ENCODE measurements at places on chromosomes 6 and 20. TPM values are rescaled to one million over a fixed set of nuclear protein-coding genes. Genes with fewer than 3 reads are reported as not detected.

FANCE gene
- 6.6 TPM for total RNA-seq

OR2H2 gene
- total RNA-seq = not detected

- DNase-seq = no peak
These were observed 16.5 kb upstream of the TBCC start for GRCh38 chr6:42762426-42762859.

GRCh38 chr6:117548797-117549301 lies 53.5 kb downstream of the GOPC start:
- peak; percentile 29 for DNase-seq

GRCh38 chr20:20699144-20699543 lies 13.3 kb downstream of the RALGAPA2 start:
- no peak for DNase-seq

DNA sequence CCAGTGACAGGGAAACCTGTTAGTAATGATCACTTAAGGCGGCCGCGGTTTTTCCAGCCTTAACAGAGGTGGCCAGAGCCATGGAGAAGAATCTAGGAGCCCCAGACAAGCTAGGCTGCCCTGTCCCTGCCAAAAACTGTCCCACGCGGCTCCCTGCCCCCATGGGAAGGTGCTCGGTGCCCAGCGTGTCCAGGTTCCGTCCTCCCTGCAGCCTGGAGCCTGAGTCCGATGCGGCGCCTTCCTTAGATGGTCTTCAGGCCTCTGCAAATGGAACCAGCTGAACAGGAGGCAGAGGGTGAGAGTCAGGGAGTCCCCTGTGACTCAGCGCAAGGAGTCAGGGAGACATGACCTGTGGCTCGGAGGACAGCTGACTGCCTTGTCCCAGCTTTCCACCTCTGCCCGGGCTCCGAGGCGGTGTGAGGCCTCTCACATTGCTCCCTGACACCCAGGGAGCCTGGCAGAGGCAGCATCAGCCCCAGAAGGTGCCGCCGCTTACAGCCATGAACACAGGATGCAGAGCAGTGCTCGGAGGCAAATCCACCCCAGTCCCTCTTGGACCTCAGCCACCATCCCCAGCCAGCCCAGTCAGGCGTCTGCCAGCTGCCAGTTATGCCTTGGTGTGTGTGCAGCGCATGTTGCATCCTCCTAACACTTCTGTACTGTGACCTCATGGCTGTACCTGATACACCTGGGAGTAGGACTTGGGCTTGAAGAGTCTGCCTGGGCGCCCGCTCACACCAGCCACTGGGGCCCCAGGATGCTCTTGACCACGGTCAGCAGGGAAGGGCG lies 377.7 kb downstream of the CDH4 start:
- no peak for DNase-seq

DNA sequence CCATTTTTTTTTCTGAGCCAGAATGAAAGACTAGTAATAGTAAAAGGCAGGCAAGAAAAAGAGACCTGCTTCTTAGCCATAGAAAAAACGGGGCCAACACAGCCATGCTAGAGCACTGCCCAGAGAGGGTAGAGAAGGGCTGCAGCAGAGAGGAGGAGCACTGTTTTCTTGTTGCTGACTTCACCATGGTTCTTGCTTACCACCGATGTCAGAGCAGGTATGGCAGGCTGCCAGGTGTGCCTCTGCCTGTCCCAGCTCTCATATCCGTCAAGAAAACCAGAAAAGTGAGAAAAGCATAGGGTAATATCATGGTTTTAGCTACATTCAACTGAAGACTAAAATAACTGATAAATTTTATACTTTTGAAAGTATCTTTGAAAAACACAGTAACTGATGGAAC lies 60.7 kb downstream of the DTNBP1 start:
- no peak for DNase-seq

WFDC5 gene
- not detected for total RNA-seq

- no peak for DNase-seq
These were observed 72.0 kb downstream of the TTLL2 start for GRCh38 chr6:167396659-167397490.

HLA-DPA1 gene
- total RNA-seq = 5.2 TPM

- no peak for DNase-seq
These were observed 7.3 kb downstream of the THEMIS start for GRCh38 chr6:127893541-127893940.

DNA sequence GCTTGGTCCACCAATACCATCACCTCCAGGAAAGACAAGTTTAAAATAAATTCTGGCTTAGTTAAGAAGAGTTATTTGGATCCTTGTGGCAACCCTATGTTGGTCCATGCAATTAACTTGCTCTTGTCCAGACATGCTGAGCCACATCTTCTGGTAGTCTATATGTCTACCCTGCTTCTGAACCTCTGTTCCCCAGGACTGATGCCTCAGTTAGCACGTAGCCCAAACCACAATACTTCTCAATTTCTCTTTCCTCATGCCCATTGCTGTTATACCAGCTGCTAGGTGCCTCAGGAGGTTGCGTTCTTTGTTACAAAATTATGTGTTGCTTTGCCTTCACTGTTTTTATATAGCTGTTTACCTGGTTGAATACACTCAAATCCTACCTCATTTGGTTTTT lies 116.4 kb upstream of the KCNQ5 start:
- no peak for DNase-seq

DNA sequence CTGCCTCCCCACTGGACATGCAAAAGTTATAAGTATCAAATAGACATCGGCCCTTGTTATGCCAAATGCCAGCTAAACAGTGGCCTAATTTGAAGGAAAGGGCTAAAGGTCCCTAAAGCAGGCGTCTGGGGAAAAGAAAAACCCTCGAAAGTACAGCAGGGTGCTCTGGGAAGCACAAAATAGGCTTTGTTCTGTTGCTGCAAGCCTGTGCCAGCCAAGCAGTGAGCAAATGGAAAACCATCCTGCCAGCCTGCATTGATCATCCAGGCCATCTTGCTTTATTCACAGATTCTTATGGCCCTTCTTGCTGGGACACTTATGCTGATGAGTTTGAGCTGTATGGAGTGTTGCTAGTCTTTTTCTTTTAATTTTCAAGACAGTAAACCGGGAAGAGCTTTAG lies 62.2 kb upstream of the PLEKHG1 start:
- DNase-seq = no peak

GTSF1L gene
- not detected for total RNA-seq

KATNA1 gene
- 15.3 TPM for total RNA-seq

GRCh38 chr6:111724039-111724438 lies 118.4 kb upstream of the TRAF3IP2 start:
- no peak for DNase-seq

DNA sequence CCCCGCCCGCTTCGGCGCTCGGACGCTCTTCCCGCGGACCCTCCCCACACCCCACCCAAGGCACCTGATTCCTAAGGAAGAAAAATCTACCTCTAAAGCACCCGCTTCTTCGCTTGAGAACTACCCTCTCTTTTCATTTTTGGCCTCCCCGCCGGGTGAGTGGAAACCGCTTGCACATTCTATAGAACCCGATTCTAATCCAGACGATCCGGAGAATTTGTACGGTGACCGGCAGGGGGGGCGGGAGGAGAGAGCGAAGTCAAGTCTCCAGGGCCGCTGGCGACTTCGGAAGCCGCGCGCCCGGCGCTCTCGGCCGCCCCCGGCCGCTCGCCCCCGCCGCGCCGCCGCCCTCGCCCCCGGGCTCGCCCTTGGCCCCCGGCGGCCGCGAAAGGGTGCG lies at the start of gene RBM24:
TSS of gene RBM24 (plus strand) at position 262 of the 397 bp plus-strand sequence. CDS start 221 bp downstream, outside the sequence.
- peak; percentile 39 for DNase-seq

DNA sequence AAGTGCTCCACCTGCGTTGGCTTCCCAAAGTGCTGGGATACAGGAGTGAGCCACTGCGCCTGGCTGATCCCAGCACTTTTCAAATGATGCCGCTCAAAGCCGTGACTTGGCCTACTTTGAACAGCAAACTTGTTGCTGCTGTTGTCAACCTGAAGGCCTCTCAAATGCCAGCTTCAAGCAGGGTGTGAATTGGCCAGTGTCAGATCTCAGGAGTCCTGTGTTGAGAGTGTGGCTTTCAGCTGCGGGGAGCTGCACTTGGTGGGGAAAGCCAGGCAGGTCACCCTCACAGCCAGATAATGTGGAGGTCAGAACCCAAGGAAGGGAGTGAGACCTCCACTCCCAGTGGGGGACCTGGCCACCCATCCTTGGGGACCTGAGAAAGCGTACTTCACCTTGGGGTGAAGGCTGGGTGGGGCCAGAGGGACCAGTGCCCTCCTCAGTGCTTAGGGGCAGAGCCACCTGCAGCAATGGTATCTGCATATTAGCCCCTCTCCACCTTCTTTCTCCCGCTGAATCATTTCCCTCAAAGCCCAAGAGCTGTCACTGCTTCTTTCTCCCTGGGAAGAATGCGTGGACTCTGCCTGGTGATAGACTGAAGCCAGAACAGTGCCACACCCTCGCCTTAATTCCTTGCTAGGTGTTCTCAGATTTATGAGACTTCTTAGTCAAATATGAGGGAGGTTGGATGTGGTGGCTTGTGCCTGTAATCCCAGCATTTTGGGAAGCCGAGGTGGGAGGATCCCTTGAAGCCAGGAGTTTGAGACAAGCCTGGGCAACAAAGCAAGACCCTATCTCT lies 19.1 kb upstream of the PANK2 start:
- no peak for DNase-seq

DSP gene
- 0.02 TPM for total RNA-seq

DNA sequence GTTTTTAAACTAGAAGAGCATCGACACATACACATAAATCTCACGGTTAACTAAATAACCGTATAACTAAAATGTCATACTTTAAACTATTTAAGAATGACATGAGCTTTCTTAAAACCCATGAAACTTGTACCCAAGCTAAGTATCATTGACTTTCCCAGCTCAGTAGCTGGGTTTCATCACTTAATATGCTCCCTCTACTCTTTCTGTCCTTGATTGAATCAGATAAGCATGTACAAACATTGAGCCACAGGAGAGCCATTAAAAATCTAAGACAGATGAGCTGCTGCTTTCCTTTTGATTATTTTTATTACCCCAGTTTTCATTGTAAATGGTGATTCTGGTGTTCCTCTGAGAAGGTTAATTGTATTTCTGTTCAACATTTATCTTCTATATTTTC lies 115.8 kb downstream of the FOXO3 start:
- no peak for DNase-seq

TAGAP gene
- total RNA-seq = not detected

DNA sequence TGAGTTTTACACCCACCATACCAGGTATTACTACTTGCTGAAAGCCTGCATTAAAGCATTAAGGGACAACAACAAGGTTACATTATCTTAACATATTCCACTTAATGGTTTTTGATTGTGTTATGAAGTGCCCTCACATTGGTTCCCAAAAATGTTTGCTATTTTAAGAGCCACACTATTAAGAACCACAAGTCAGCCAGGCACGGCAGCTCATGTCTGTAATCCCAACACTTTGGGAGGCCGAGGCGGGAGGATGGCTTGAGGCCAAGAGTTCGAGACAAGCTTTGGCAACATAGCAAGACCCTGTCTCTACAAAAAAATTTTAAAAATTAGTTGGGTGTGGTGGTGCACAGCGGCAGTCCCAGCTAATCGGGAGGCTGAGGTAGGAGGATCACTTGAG lies 28.2 kb downstream of the ATXN1 start:
- no peak for DNase-seq

- DNase-seq = peak; percentile 74
These were observed 21.3 kb downstream of the SNAP25 start for GRCh38 chr20:10239954-10240353.

PKIB gene
- total RNA-seq = 5.2 TPM

DNA sequence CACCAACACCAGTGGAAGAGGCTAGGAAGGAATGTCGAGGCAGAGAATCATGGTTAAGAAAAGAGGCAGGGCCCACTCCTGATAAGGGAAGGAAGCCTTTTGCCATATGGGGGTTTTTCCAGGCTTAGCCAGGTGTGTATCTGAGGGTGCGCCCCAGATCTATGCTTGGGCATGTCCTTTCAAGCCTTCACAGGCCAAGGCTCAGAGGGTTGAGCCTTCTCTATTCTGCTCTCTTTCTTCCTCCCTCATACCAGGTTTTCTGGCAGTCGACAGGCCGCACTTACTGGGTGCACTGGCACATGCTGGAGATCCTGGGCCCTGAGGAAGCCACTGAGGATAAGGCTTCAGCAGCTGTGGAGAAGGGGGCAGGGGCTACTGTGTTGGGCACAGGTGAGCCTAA lies 4.7 kb downstream of the CUL9 start:
- no peak for DNase-seq

- no peak for DNase-seq
These were observed at the start of gene SLA2 for GRCh38 chr20:36645998-36646397. Gene SLA2 (minus strand): TSS chr20:36646196. CDS start chr20:36641335, 4,861 bp downstream.

DNA sequence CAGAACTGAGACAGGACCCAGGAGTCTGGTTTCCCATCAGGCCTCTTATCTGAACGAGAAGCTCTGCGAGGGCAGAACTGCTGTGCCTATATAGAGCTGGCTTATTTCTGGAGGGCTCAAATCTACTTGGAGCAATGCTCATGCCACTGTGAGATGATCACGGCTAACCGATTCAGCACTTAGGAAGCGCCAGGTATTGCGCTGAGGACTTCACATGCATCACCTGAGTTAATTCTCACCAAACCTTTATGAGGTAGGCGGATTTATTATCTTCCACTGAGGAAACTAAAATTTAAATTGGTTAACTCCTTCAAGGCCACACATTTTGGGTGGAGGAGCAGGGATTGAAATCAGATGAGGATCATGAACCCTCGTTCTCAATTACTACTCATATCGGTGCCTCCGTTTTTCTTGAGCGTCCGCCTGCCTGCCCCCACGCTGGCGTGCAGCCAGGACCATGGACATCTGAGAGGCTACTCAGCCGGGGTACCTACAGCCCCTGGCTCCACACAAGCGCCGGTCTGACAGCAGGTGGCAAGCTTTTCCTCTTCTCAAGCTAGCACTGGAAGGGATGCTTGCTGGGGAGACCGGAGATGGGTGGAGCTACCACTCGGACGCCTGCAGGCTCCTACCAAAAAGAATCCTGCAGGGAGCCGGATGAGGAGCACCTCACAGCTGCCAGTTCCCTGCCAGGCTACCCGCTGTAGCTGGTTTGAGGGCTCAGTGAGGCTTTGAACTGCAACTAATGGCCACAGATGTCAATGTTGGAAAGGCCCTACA lies 1.0 kb upstream of the PCIF1 start:
- DNase-seq = peak; percentile 76

FAM162B gene
- total RNA-seq = not detected

Data from H4 (cell line).